Uterus (tissue), 4 donors: ENCODE measurements at places on chromosomes 3 and 15. TPM values are rescaled to one million over a fixed set of nuclear protein-coding genes. Genes with fewer than 3 reads are reported as not detected.

Gene PPIP5K1
- total RNA-seq, result 26.8 TPM

Gene SH2D7
- not detected for total RNA-seq

Gene SLC30A4
- total RNA-seq, result 14.1 TPM

Gene IL20RB
- 2.6 TPM for total RNA-seq

Gene SPTBN5
- total RNA-seq, result 0.76 TPM

Gene SLC6A20
- 2.6 TPM for total RNA-seq

Gene TXNRD3
- 15.9 TPM for total RNA-seq

Gene MELTF
- 11.4 TPM for total RNA-seq

Gene ANKUB1
- 1.0 TPM for total RNA-seq

Gene PCSK6
- 12.8 TPM for total RNA-seq

Gene SORD
- total RNA-seq, result 30.6 TPM

Gene C3orf20
- total RNA-seq, result not detected

Gene DBR1
- 14.8 TPM for total RNA-seq

Gene CCR8
- total RNA-seq, result not detected

Gene SRGAP3
- total RNA-seq, result 12.6 TPM

Gene IGDCC3
- total RNA-seq, result not detected

Gene APBA2
- total RNA-seq, result 2.3 TPM

Gene KBTBD12
- total RNA-seq, result 2.8 TPM

Gene ARNT2
- 3.5 TPM for total RNA-seq

Gene CLDN16
- 0.07 TPM for total RNA-seq
